ENCODE measurements at places on chromosomes 3 and 15. TPM values are rescaled to one million over a fixed set of nuclear protein-coding genes. Genes with fewer than 3 reads are reported as not detected.

The HCLS1 gene
- 46.7 TPM for total RNA-seq

The CACNA2D2 gene
- not detected for total RNA-seq

The CFAP100 gene
- total RNA-seq: not detected

The ECE2 gene
- total RNA-seq: not detected

The C3orf70 gene
- total RNA-seq: 8.6 TPM

The TMIE gene
- total RNA-seq: 1.1 TPM

The BOC gene
- total RNA-seq: 30.2 TPM

The SH3GL3 gene
- 2.7 TPM for total RNA-seq

The EFHB gene
- 0.76 TPM for total RNA-seq

The PLXND1 gene
- 30.2 TPM for total RNA-seq

The INTS14 gene
- 16.5 TPM for total RNA-seq

The CKMT1B gene
- total RNA-seq: 69.3 TPM

The PAK6 gene
- total RNA-seq: 35.6 TPM

The SKOR1 gene
- total RNA-seq: 0.09 TPM

The SLC15A2 gene
- 1.9 TPM for total RNA-seq

The RLBP1 gene
- total RNA-seq: not detected

The IL5RA gene
- total RNA-seq: 0.95 TPM

The PRKCI gene
- 41.1 TPM for total RNA-seq

The CLPX gene
- total RNA-seq: 51.9 TPM

The GOLGA8O gene
- not detected for total RNA-seq

The ZNF860 gene
- 5.6 TPM for total RNA-seq

The TBCCD1 gene
- 6.9 TPM for total RNA-seq

The C2CD4A gene
- 0.18 TPM for total RNA-seq

The SLC6A1 gene
- 31.9 TPM for total RNA-seq

The TM4SF18 gene
- total RNA-seq: 1.0 TPM

The P2RY13 gene
- total RNA-seq: 0.18 TPM

The DNAH12 gene
- not detected for total RNA-seq

The GPR27 gene
- 2.6 TPM for total RNA-seq

The HTR3E gene
- not detected for total RNA-seq

The HEG1 gene
- 16.6 TPM for total RNA-seq

The UNC45A gene
- 38.7 TPM for total RNA-seq

The MYL3 gene
- total RNA-seq: 1.1 TPM

The CIDEC gene
- not detected for total RNA-seq

The ONECUT1 gene
- not detected for total RNA-seq

The FOXL2 gene
- not detected for total RNA-seq

The C3orf80 gene
- 3.0 TPM for total RNA-seq

The IFT57 gene
- total RNA-seq: 35.7 TPM

The GOLGA8R gene
- 0.66 TPM for total RNA-seq
